ENCODE measurements at places on chromosomes 7 and 10.

DNA sequence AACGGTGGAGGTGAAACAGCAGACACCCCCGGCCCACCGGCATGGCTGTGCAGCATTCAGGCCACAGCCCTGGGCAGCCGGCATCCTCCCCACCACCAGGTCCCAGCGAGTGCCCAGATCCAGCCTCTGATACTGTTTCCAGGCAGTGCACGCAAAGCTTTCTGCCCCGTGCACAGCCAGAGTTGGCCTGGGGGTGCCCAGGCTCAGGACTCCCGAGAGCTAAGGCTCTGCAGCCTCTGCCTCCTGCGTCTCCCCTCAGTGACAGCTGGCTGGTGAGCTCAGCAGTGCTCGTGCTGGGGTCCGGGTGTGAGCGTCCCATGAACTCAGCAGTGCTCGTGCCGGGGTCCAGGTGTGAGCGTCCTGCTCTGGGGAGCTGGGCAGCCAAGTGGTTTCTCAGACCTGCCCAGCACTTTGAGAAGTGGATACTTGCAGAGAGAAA lies 65.4 kb downstream of the CFAP46 start:
- DNase-seq = no peak

- DNase-seq = no peak
Observed at GRCh38 chr7:149870274-149870673, 3.5 kb upstream of the ATP6V0E2 start.

DNA sequence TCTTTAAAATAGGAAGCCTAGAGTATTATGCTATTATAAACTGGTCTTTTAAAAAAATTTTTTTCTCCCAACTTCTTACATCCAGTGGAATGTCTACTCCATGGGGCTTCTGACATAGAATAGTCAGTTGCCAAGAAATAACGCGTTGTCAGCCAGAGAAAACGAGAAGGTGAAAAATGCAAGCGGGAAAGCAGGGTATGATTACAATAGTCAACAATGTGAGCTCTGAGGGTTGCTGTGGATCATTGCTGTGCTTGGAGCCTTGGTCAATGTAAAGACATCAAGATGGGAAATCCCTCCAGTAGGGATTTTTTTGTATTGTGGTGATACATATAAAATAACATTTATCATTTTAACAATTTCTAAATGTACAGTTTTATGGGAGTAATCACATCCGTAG lies 27.6 kb upstream of the PLPP4 start:
- no peak for DNase-seq

DNA sequence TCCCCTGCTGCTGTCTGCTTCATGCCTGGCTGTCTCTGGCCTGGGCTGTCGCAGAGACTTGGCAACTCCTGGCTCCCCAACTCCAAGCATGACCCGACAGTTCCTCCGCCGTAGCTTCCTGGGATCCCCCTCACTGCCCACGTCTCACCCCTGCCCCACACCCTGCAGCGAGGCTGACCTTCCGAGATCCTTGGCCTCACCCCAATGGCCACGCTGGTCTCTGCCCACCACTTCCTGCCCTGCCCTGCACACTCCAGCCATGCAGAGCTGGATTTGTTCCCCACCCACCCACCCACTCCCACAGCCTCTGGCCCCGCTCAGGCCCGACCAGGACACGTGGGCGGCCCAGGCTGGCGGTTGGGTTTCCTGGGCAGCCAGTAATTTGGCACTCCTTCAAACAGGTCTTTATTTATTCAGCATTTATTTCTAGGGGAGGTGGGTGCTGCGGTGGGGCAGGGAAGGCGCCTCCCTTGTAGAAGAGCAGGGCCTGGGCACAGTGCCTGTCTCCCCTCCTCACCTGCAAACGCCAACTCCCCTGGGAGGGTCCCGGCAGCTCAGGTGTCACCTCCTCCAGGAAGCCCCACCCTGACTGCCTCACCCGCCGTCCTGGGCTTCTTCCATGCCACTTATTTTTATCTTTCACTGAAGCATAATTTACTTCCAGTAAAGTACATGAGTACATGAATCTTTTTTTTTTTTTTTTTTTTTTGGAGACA lies 25.5 kb downstream of the GTF2IRD1 start:
- DNase-seq = no peak

DNA sequence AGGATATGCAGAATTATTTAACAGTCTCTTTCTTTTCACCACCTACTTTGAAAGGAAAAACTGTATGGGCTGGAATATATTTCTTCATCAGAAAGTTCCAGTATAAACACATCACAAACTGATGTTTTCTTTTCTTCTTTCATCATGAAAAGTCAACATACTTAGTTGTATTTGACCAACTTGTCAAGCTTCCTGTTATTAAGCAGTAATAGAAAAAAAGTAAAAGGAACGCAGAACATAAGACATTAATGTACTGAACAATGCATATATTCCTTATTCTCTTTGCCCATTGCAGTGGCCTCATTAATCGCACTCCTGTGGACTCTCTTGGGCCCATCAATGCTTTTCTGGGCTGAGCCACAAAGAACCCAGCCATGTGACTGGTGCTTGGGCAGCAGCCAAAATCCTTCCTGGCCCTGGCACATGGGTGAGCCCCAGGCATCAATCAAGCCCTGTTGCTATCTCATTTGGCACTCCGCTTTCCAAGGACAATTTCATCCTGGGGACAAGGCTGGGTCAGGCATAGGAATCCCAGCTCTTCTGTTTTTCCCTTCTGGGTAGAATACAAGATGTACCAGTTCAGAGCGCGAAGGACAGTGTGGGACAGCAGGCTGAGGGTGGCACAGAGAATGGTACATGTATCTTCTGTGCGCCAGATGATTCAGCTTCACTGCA lies 42.3 kb downstream of the RHOBTB1 start:
- no peak for DNase-seq

- no peak for DNase-seq
Observed at GRCh38 chr7:134926396-134926795, 59.9 kb upstream of the AGBL3 start.
